ENCODE measurements at places on chromosomes 1 and 21.

DNA sequence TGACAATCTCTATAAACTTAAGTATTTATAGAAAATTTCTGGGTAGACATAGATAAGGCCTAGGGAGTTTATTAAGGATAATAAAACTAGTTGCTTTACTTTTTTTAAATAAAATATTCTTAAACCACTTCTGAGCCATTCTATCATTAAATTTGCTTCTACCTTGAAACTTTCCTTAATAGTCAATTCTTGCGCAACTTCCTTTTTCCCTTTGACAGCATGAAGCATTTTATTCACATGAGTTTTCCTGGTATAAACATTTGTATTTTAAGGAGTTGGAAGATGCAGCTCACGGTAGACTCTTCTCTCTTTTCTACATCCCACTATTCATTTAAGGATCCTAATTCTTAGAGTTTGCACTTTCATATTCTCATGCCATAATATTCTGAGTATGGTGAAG lies 75.8 kb upstream of the DPH5 start:
- DNase-seq, result no peak

DNA sequence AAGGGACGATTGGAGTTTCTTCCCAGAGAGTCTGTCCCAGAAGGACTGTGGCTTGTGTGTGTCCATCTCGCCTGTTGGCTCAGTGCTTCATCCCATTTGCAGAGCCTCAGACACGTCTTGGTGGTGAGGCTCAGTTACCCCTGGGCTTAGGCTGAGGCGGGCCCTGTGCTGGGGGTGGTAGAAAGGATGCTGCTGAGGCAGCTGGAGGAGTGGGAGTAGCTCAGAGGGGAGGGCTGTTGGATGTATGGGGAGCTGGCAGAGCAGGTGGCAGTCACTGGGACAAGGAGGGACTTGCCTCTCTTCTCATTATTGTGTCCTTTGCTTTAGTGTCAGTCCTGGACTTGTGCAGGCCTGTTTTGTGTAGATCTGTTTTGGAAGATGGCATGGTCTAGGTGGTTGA lies 7.3 kb upstream of the MIIP start:
- peak; percentile 44 for DNase-seq

DNA sequence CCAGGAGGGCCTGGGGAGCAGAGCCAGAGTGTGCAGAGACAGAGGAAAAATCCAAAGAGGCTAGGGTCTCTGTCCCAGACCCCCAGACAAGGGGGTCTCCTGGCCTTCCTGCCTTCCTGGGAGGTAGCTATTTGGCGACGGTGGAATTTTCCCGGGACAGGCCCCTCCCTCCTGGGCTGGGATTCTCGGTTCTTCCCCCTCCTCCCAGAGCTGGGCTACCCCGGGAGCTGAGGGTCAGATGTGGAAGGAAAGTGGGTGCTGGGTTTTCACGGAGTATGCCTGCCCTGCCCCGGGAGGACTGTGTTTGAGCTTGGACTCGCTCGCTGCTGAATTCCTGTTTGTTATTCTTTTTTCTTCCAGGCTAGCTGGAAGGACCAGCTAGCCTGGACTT lies 759 bp downstream of the AMPD2 start:
- no peak for DNase-seq

GRCh38 chr1:230265200-230266115 lies 160.7 kb downstream of the PGBD5 start:
- no peak for DNase-seq

DNA sequence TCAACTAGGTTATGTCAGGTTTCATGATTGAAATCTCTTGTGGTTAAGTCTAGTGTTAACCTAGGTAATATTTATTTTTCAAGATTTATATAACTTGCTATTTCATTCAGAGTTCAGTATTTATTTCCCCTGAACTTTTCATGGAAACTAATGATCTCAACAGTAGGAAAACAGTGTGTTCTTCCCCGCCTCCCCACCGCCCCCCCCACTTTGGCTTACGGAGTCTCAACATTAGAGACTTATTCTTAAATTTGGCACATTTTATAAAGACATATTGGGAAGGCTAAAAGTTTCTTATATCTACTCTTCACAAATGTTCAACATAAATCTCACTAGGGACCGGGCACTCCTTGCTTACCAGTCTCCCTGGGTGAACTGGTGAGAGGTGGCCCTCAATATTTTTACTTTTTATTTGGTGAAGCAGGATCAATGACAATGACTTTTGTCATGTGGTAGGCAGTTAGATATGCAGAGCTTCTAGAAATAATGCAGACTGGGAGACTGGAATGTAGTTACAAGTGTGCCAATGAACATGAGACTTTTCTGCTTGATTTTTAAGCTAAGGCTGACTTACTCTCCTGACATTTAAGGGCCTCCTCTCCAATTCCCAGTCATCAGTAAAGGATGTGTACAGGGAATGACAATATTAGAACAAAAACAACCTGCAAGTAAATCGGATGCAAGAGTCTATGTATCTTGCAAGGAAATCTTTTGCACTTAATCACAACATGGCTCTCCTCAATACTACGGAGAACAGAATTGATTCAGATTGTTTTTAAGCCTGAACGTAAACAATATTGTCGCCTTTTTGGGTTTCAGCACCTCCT lies 1.7 kb upstream of the MAN1A2 start:
- no peak for DNase-seq

DNA sequence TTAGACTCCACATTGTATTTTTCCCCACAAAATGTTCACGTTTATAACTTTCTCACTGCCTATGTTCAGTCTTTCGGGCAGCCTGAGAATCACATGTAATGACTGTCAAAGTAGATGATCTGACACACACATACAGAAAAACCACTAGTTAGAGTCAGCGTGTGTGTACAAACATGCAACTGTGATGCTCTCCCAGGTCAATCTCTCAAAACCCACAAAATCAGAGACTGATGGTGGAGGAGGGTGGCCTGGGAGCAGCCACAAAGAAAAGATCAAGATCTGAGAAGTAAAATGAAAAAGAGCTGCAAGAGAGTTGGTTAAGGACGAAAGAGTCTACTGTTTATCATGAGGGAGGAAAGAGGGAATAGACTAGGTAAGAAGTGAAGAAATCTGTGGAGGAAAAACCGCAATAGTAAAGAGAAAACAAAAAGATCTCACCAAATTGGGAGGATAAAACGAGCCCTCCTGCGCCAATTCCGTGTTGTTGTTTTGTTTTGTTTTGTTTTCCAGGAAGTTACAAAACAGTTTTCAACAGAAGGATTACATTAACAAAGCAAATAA lies 2.3 kb downstream of the EGLN1 start:
- DNase-seq, result no peak

GRCh38 chr1:228315484-228315944 lies 91.1 kb downstream of the TRIM11 start:
- DNase-seq, result no peak

DNA sequence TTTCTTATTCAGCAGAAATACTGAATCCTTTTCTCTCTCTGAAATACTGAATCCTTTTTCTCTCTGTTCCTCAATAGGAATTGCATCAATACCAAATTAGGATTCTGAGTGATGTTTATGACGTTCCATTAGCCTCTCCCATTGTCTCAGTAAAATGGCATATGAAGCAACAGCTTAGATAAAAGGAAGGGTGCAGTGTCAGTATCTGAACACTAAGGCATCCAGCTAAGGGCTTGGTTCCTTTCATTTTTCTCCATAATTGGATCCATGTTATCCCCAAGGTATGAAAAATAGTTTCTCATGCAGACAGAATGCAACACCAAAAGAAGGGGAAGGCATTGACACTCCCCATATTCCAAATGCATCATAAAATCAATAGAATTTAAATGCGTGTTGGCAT lies 61.5 kb upstream of the RAVER2 start:
- DNase-seq, result no peak

DNA sequence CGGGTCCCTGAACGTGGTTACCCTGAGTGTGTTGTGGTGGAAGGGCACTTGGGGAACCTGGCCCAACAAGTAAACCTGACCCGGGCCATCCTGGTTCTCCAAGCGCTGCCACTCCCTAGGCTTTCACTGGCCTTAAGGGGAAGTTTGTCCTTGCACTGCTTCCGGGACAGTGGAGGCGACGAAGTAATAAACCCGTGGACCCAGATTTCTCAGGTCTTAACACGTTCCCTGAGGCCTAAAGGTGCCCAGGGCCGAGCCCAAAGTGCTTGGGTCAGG lies 261 bp upstream of the CCDC24 start:
- no peak for DNase-seq

GRCh38 chr1:41504114-41505035 lies 19.9 kb upstream of the EDN2 start:
- DNase-seq, result no peak

- DNase-seq, result no peak
Observed at GRCh38 chr1:226656601-226657277, 82.3 kb downstream of the ITPKB start.

DNA sequence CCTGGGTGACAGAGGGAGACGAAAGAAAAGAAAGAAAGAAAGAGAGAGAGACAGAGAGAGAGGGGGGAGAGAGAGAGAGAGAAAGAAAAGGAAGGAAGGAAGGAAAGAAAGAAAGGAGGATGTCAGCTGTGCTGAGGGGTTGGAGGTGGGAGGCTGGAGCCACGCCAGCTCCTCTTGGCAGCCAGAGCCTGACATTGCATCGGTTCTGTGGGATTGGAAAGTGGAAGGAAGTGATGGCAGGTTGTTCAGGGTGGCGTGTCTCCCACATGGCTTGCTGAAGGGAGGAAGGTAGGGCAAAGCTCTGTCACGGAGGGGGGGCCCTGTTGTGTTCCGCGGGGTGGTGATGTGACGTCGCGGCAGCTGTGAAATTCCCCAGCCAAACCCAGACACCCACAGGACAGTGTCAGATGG lies 30.7 kb downstream of the EIF2D start:
- peak; percentile 27 for DNase-seq

GRCh38 chr1:25765923-25766589 lies 33.9 kb upstream of the SELENON start:
- DNase-seq, result no peak

- no peak for DNase-seq
Observed at GRCh38 chr1:12754738-12755137, 8.7 kb downstream of the CFAP107 start.

DNA sequence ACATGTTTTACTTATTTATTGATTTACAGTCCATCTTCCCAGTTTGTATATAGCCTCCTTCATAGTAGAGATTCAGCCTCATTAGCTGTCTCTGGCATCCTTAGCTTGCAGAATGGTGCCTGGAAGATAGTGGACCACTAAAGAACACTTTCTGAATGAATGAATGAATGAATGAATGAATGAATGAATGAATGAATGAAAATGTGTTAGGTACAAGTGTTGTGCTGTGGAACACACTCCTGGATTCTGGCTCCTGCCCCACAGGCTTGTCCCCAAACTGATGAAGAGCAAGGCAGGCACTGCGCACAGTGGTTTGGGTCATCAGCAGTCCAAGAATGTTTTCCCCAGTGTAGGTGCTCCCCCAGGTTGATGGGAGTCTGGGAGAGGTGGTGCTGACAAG lies 159.4 kb downstream of the ST6GALNAC5 start:
- no peak for DNase-seq

DNA sequence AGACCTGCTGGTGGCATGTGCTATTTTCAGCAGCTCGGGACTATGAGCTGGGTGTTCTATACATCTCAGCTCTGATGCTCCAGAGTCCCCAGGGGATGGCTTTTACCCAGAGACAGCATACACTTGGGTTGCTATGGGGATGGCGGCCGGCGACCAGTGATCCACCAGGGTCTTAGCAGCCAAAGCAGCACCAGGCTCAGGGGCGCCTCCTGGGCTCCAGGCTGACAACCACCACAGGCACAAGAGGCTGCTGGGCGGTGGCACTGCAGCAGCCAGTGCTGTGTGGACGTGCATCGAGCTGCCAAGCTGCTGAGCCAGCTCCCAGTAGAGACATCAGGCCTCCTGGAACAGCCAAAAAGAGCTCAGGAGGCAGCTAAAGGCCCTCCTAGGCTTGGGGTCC lies 37.6 kb upstream of the CLSTN1 start:
- DNase-seq, result no peak

GRCh38 chr1:201883786-201884185 lies 4.9 kb upstream of the SHISA4 start:
- no peak for DNase-seq

DNA sequence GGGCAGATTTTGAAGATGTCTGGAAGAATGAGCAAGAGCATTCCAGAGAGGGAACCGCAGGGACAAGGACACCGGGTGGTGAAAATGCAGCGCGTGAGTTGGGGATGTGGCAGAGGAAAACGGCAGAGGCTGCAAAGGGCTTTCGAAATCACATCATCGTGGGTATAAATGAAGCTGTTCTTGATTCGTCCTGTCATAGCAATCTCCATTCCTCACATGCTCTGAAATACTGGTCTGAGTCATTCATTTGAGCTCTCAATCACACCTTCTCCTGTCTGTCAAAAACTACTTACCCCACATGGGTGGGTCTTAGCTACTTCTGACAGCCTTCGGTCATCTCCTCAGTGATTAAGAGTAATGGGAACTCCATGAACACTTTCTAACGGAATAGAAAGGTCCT lies 81.5 kb downstream of the ERG start:
- no peak for DNase-seq

- no peak for DNase-seq
Observed at GRCh38 chr1:247440001-247440620, 17.8 kb downstream of the OR2B11 start.

- DNase-seq, result no peak
Observed at GRCh38 chr1:223835754-223836153, 10.0 kb downstream of the TP53BP2 start.

- DNase-seq, result no peak
Observed at GRCh38 chr1:236044341-236044740, 20.5 kb downstream of the NID1 start.

DNA sequence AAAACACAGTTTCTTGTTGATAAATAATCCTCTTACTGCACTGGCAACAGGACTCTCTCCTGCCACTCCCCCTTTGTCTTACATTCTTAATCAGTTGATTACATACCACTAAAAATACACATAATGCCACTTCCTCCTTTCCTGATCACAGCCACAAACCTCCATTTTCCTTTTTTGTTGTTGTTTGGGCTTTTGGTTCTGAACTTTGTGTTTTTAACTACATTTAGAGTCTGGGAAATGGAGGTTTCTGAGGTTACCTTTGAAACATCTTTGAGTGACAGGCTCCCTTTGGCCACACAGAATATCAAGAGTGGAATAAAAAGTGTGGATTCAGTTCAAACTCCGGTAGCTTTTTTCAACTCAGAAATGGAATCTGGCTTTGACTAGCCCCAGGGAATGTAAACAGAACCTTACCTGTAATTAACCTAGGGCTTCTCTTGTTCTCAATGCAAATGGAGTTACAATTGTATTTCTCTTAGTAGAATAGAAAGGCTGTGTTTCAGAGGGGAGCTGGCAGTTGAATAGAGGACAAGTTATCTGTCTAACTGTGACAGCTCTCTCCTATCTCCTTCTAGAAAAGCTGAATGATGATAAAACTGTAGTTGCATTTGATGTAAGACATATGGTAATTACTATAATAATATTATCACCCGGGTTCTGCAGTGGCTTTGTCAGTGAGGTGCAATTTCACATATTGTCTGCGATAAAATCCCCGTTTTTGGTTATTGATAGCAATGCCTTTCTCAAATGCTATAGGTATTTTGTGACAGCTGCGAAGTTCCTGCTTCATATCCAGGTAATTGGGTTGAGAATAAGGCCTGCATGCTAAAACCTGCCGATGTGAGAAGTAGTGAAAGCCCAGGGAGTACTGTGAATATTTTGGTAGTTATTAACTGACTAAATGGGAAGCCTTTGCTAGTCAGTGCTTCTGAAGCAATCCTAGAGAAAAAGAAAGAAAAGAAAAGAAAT lies 66.9 kb downstream of the ST6GALNAC5 start:
- DNase-seq, result no peak

GRCh38 chr1:98490099-98490498 lies 171.4 kb upstream of the SNX7 start:
- DNase-seq, result no peak

GRCh38 chr1:210415846-210416448 lies 87.2 kb downstream of the HHAT start:
- no peak for DNase-seq

- DNase-seq, result no peak
Observed at GRCh38 chr1:219503604-219504003, 109.3 kb downstream of the ZC3H11B start.
